ENCODE measurements at places on chromosomes 2 and 18. TPM values are rescaled to one million over a fixed set of nuclear protein-coding genes. Genes with fewer than 3 reads are reported as not detected.
A peak's percentile ranks its signal among the peaks of the same experiment; 100 is the strongest.

The SNRNP200 gene
- 97.7 TPM for total RNA-seq

DNA sequence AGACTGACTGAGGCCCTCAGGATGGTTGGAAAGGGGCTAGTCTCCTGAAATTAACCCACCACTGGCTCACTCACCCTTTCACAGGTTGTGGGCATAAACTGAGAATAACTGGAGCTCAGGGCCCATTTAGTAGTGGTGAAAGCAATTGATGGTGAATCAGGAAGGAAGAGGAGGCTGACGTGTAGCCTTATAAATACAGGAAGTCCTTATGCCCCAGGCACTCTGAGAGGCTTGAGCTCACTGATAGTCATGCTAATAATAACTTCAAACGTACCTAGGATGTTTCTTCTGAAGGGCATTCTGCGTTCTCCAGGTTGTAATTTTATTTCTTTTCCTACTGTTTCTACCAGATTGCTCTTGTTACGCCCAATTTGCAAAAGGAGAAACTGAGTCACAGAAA lies 328.4 kb downstream of the CLIP4 start:
- DNase-seq, result no peak

The RGPD4 gene
- not detected for total RNA-seq

- DNase-seq, result no peak
These were observed 468.3 kb upstream of the GYPC start for GRCh38 chr2:126187668-126188067.

- DNase-seq, result no peak
These were observed 586.0 kb upstream of the VRK2 start for GRCh38 chr2:57460396-57461276.

The OTOS gene
- not detected for total RNA-seq

GRCh38 chr18:48711651-48712486 lies 173.0 kb downstream of the CTIF start:
- no peak for DNase-seq

GRCh38 chr2:232894746-232895145 lies 24.7 kb downstream of the SNORC start:
- DNase-seq, result no peak

DNA sequence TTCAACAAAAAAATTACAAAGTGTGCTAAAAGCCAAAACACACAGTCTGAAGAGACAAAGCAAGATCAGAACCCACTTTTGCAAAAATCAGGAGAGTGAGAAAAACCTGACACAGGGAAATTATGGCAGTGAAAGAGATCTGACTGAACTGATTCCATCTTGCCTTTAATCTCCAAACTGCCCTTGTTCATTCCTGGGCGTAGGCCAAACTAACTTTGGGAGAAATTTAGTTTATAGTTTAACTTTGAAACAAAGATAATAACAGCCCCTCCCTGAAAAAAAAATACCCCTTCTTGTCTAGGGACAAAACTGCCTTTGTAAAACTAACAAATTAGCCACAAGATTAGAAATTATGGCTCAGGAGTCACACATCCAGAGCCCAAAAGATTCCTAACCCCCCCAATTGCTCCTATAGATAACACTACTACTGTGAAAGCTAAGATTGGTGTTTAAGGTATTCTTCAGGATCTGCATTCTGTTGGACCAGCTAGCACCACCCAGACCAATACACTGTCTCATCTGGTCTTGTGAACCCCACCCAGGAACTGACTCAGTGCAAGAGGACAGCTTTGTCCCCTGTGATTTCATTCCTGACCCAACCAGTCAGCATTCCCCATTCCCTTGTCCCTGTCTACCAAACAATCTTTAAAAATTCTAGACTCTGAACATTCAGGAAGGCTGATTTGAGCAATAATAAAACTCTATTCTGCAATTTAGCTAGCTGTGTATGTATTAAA lies 226.1 kb upstream of the SH3BP4 start:
- no peak for DNase-seq

- DNase-seq, result no peak
These were observed 2.9 kb upstream of the MRPL44 start for GRCh38 chr2:223954401-223954800.

DNA sequence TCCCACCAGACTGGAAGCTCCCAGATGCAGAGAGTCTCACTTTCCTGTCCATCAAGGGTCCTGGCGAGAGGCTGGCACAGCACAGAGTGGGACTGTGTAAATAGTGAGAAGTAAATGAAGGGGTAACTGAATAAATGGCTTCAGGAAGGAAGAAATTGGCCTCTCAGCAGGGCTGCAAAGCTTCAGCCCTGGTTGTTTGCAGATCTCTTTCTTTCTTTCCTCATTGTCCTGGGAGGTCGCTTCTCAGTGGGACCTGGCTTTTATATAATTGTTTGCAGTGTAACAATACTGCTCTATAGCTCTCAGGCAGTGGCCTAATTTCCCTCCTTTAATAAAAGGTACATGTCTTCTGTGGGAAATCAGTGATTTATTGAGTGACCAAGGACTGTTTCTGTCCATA lies 74.9 kb upstream of the GPR45 start:
- DNase-seq, result no peak

GRCh38 chr2:182186132-182186735 lies 200.6 kb downstream of the PPP1R1C start:
- no peak for DNase-seq

GRCh38 chr2:8303322-8303832 lies 378.5 kb upstream of the ID2 start:
- DNase-seq, result peak; percentile 66

DNA sequence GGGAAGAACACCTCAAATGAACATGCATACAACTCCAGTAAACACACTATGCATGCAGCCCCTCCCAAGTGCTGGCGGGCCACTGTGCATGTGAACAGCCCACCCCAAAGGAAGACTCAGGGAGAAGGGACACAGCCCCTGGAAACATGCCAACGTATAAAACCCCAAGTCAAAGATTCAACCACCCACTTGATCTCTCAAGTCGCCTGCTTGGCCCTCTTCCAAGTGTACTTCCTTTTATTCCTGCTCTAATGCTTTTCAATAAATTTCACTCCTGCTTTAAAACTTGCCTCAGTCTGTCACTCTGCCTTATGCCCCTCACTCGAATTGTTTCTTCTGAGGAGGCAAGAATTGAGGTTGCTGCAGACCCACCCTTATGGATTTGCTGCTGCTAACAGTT lies 139.1 kb downstream of the C1D start:
- no peak for DNase-seq

GRCh38 chr2:13335862-13336535 lies 619.3 kb downstream of the TRIB2 start:
- no peak for DNase-seq

- no peak for DNase-seq
These were observed 225.0 kb downstream of the CYP26B1 start for GRCh38 chr2:71922499-71923142.

DNA sequence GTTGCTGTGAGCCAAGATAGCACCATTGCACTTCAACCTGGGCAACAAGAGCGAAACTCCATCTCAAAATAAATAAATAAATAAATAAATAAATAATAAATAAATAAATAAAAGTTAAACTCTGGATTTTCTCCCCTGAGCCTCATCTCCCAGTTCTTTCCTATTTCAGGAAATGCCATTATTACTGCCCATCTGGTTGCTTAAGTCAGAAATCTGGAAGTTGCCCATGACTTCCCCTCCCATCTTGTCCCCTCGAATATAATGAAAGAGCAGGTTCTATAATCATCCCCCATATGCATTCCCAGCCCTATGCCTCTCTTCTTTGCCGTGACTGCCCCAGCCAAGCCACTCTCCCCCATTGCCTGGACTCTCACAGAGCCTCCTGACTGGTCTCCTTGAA lies 4.2 kb upstream of the PSD4 start:
- DNase-seq, result no peak
